ENCODE measurements at places on chromosomes 4 and X.

DNA sequence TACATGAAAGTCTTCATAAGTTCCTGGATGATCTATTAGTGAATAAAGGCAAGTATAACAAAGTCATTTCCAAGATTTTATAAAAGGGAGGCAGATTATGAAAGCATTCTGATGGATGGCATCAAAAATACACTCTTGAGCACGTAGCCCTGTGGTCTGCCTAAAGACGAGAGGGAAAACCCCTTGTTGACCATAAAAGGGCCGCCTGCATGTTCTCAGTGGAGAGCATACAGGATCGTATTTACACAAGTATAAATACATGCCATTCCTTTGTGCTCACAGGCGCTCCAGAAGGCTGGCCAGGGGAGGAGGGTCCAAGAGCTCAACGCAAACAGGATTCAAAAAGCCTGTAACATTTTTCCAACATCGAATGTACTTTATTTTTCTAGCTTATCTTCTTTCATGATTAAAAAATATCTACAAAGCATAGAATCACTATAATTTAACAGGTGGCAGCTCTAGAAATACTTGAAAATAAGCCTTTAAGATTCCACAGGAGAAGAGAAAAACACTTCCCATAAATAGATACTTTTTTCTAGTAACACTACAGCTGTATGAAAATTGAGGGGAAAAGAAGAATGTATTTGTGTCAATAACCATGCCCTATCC lies 29.6 kb downstream of the PDGFC start:
- no peak for DNase-seq

DNA sequence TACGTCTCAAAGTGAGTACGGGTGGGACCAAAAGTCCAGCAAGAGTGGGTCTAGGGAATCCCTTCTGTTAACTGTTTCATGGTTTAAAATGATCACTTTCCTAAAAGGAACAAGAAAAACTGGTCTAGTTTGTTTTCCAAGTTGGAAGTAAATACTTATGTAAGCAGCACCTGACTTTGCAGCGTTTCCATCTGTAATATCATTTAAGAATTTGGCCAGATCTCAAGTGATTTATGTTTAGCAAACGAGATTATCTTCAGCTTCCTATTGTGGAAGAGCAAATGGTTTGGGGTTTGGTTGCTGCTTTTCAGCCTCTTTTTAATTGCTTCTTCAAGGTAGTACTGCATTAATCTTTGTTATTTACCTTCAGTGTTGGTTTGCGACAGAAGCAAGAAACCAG lies 50.4 kb downstream of the FHIP1A start:
- DNase-seq = no peak

- DNase-seq = no peak
Observed at GRCh38 chr4:112282860-112283667, 2.6 kb downstream of the TIFA start.

GRCh38 chr4:27267970-27268355 lies 407.3 kb downstream of the STIM2 start:
- DNase-seq = no peak

- no peak for DNase-seq
Observed at GRCh38 chr4:26899991-26900390, 39.4 kb downstream of the STIM2 start.

DNA sequence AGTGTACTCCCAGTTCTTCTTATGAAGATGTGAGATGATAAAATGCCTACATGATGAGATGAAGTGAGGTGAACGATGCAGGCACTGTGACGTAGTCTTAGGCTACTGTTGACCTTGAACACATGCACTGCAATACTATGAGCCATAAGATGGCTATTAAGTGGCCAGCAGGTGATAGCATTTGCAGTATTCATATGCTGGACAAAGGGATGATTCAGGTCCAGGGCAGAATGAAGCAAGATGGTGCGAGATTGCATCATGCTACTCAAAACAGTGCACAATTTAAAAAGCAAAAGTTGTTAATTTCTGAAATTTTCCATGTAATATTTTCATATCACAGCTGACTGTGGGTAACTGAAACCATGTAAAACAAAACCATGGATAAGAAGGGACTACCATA lies 781.4 kb downstream of the PCDH18 start:
- no peak for DNase-seq

DNA sequence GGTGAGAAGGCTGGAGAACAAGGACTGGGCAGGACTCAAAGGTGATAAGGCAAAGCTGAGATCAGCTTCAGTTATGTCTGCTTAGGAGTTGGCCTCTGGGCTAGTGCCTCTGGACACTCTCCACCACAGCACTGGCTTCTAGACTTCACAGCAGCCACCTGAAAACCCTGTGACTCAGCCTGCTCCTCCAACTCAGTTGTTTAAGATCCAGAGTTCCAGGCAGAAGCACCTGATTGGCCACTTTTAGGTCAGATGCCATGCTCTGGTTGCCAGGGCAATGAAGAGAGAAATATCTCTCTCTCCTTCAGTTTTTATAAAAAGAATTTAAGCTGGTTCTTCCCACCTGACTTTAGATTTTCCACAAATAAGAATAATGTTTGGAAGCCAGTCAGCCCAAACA lies 47.9 kb upstream of the BLTP1 start:
- no peak for DNase-seq

GRCh38 chr4:77721073-77721472 lies 98.1 kb downstream of the CNOT6L start:
- DNase-seq = no peak

DNA sequence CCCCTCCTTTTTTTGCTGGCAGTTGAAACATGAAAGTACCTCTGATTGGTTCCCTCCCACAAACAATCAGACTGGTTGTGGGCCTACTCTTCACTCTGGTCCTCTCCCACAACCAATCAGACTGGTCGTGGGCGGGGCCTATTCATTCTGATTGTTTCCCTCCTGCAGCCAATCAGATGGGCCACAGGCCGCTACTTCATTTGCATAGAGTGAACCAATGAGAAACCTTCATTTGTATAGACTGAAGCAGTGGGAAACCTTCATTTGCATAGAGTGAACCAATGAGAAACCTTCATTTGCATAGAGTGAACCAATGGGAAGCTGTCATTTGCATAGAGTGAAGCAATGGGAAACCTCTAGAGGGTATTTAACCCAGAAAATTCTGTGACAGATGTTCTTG lies 55.2 kb downstream of the TRMT44 start:
- no peak for DNase-seq

GRCh38 chr4:56728512-56728911 lies 47.4 kb upstream of the HOPX start:
- no peak for DNase-seq

GRCh38 chrX:13778916-13779315 lies 38.0 kb downstream of the GPM6B start:
- no peak for DNase-seq

- no peak for DNase-seq
Observed at GRCh38 chr4:55578341-55579010, 13.6 kb downstream of the PDCL2 start.

- no peak for DNase-seq
Observed at GRCh38 chrX:77415161-77415560, 32.0 kb upstream of the FGF16 start.

DNA sequence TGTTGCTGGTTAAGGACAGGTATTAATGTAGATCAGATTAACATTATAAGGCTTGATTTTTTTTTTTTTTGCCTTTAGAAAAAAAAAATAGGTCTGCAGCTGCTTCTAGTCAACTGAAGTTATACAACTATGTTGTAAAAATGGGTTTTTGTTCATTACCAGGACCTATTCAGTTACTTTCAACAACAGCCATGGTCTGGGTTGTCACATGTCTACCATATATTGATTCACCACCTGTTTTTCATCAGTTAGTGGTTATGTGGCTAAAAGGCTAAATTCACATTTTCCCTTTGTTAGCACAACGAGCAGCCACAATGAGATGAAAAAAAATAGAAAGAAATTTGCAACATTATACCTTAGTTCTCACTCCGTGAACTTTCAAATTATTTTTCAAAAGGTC lies 45.5 kb downstream of the GLRB start:
- no peak for DNase-seq

DNA sequence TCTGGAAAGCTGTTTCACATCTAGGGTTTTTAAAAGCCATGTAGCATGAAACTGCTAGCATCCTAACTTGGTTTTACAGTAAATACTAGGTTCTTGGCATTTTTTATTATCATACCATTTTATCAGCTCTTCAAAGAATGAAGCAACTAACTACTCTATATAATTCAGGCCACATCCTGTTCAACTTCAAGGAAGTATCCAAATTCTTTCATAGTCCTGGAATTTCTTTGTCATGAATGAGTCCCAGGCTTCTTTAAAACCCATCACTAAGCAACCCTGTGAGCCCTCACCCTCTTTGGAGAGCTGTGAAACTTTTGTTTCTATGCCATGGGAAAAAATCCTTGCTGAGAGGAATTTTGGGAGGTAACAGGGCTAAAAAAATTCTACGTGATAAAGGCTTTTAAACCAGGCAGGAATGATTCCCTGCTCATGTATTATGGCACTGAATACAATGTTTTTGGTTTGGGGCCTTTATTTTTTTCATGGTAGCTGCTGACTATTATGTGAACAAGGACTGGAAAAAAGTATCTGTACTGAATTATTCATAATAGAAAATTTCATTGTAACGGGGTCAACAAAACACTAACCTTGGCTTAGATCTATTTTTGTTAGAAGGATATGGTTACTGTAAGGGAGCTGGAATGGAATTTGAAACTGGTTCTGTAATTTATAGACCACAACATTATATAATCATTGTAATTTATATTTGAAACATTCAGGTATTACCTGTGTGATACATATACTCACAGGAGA lies 164.9 kb downstream of the DCTD start:
- DNase-seq = no peak

GRCh38 chrX:48003367-48003757 lies 427 bp downstream of the ZNF182 start:
- DNase-seq = no peak

- no peak for DNase-seq
Observed at GRCh38 chrX:95382799-95383198, 1301.8 kb upstream of the DIAPH2 start.

GRCh38 chr4:6362896-6363295 lies 93.2 kb downstream of the WFS1 start:
- DNase-seq = no peak

GRCh38 chrX:79366873-79367749 lies at the start of gene ITM2A:
Gene ITM2A, minus strand, starts transcription at chrX:79367334. Its CDS starts 119 bp downstream, at chrX:79367215.
- DNase-seq = no peak

GRCh38 chrX:16578218-16578617 lies 71.7 kb upstream of the S100G start:
- DNase-seq = no peak

GRCh38 chr4:11228530-11228929 lies 200.2 kb downstream of the HS3ST1 start:
- no peak for DNase-seq

DNA sequence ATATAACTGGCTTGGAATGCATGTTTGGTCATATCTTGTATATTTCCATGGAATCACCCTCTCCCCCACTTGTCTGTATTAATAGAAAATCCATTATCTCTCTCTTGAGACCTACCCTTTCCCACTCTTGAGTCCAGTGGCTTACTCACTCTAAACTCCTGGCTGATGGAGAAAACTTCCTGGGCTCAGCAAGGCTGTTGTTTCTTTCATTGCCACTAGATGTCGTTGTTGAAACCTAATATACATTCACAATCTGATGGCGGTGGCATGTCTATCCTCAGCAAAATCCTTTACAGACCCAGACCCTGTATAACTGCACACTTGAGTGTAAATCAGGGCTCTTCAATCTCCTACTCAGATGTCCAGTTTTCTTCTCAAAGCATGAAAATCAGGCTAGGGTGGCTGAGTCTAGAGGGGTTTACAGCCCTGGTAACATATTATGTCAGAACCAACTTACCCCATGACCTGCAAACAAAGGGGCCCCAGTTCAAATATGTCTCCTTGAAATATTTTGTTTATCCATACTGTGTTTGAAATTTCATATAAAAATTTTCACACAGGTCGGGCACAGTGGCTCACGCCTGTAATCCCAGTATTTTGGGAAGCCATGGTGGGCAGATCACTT lies 70.0 kb upstream of the FAM241A start:
- DNase-seq = no peak

- no peak for DNase-seq
Observed at GRCh38 chrX:13518126-13518525, 51.3 kb upstream of the EGFL6 start.

DNA sequence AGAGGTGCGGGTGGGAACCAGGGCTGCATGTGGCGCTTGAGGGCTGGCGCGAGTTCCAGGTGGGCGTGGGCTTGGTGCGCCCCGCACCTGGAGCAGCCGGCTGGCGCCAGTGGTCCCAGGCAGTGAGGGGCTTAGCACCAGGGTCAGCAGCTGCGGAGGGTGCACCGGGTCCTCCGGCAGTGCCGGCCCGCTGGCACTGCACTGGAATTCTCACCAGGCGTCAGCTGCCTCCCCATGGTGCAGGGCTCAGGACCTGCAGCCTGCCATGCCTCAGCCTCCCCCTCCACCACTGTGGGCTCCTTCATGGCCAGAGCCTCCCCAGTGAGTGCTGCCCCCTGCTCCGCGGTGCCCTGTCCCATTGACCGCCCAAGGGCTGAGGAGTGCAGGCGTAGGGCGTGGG lies 174.0 kb downstream of the ADAM29 start:
- DNase-seq = no peak

GRCh38 chr4:33411182-33411581 lies 2691.0 kb downstream of the PCDH7 start:
- no peak for DNase-seq

GRCh38 chrX:4944767-4945166 lies 1231.3 kb upstream of the PRKX start:
- no peak for DNase-seq

DNA sequence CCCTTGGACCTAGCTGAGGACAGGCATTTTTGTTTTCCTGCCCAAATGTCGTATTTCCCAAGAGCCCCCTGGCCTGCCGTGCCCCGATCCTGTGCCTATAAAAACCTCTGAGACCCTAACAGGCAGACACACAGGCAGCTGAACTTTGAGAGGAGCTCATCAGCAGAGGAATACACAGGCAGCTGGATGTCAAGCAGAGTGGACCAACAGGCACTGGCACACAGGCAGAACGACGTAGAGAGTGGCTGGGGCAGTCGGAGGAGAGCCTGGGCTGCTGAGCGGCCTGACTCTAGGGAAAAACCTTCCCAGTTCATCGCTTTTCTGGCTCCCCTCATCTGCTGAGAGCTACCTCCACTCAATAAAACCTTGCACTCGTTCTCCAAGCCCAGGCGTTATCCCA lies 896.1 kb downstream of the PCDH18 start:
- no peak for DNase-seq

DNA sequence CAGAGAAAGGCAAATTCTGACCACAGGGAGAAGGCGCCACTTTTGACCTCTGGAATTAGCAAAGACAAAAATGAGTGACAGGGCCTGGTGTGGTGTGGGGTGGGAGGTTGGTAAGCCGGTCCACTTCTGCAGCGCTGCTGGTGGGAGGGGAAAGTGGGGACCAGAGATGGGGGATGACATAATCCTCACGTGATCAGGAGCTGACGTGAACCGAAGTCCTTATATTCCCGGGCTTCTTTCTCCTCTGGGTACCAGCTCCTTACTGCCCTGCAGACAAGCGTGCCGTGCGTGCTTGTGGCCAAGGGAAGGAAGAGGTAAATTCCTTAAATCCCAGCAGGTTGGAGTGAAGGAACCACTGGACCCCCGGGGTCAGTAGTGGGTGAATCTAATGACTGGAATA lies at the start of gene TCEAL7:
TSS of gene TCEAL7 (plus strand) at position 249 of the 400 bp plus-strand sequence. CDS start 1,165 bp downstream, outside the sequence.
- no peak for DNase-seq

GRCh38 chr4:83561381-83561780 lies 25.5 kb downstream of the GPAT3 start:
- DNase-seq = no peak
